ENCODE measurements at places on chromosomes 5 and 9.
A peak's percentile ranks its signal among the peaks of the same experiment; 100 is the strongest.

- DNase-seq, result no peak
These were observed 33.9 kb upstream of the NXNL2 start for GRCh38 chr9:88501086-88501485.

DNA sequence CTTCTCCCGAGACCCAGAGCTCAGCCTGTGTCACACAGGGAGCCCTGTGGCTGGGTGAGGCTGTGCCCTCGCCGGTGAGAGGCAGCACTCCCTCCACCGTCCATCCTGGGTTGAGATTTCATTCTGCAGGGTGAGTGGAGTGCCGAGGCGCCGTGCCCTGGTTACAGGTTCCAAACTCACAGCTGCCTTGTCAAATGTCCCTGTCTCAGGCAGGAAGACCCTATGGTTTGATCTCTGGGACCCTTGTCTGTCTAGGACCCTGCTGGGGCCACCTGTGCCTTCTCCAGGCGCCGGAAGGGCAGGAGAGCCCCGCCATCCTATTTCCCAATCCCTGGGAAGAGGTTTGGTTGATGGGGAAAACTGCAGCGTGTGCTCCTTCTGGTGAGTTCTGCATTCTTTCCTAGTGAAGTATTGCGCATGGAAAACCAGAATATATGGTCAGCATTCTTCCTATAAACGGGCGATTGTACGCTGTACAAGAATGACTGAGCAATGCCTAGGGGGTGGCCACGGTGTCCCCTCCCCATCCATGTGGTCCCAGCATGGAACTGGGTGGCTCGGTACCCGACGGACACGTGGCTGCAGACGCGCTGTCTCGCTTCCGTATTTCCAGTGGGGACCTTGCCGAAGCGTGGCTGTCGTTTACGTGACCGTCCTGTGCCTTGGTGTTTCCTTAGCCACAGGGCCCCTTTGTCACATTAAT lies 95.9 kb upstream of the COL5A1 start:
- DNase-seq, result peak; percentile 85

DNA sequence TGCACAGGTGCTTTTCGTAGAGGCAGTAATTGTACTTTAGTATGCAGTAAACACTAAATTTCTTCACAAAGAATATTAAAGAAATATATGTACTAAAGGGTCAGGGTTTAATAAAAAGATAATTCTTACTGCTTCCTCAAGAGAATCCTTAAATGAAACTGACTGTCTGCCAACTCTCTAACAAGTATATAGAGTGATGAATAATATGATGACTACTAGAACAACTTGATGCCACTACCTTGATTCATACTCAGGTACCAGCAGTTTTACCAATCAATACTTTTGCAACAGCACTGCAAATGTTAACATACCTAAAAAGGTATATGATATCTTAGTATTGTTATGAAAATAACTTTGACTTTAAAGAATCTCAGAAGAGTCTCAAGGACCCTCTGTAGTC lies 3.8 kb downstream of the YIPF5 start:
- DNase-seq, result no peak

DNA sequence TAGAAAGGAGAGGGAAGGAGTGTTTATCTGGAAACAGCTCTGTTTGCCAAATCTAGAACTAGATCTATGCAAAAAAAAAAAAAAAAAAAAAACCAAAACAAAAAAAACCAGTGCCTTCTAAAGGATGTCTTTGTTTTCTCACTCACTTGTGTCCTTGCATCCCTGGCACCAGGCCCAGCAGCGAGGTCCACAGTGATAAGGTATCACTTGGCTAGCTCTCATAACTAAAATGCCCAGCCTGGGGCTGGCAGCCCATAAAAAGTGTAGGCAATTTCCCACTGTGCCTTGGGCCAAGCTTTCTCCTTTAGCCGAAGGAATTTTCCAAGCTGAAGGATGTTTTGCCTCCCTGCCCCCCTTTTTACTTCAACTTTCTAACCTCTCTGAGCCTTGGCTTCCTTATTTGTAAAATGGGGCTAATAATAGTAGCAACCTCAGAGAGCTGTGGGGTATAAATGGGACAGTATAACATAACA lies 20.8 kb downstream of the RGS3 start:
- peak; percentile 59 for DNase-seq

GRCh38 chr5:52925001-52925400 lies 64.2 kb upstream of the ITGA2 start:
- DNase-seq, result no peak

- peak; percentile 46 for DNase-seq
These were observed 282.7 kb downstream of the ENC1 start for GRCh38 chr5:74357827-74358226.

DNA sequence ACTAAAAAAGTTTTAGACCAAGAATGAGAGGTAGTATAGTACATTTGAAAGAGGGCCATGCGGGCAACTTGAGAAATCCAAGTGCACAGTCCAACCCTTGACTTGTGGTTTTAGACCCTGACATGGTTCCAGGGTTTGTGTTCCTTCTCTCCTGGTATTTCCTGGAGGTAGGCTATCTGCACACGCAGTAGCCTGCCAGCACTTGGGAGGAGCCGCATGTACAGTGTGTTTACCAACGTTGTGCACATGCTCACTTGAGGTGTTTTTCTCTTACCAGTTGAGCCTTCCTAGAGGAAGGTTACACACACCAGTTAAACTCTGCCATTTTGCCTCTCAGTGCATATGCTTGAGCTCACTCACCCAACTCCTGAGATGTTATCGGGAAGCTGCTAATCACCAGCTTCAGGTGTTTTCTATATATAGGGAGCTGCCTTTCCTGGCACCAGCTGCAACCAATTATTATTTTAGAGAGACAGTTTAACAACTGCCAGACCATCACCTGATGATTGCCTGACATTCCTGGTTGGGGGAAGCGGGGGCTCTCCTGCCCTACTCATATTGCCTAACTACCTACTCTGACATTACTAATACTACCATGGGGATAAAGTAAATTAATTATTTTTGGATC lies 593.4 kb upstream of the TUSC1 start:
- no peak for DNase-seq

DNA sequence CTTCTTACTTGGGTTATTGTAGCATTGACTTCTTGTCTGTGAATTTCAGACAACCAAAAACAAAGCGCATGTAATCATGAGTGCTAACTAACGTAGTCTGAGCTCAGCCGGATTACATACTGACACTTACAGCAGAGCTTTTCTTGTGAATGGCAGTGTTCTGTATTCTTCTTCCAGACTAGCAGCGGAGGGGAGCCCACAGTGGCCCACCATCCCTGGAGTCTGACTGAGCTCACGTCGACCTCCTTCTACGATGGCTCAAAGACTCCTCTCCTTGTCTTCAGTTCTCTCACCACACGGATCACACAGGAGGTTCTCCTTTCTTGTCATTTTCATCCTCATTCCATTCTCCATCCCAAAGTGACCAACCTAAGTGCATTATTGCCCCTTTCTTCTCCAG lies 211.4 kb downstream of the CHSY3 start:
- DNase-seq, result no peak

DNA sequence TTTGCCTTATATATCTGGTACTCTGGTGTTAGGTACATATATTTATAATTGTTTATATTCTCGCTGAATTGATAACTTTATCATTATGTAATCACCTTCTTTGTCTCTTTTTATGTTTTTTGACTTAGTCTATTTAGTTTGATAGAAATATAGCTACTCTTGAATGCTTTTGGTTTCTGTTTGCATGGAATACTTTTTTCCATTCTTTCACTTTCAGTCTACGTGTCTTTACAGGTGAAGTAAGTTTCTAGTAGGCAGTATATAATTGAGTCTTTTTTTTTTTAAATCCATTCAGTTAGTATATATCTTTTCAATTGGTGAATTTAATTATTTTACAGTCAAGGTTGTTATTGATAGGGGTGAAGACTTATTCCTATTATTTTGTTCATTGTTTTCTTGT lies 131.7 kb downstream of the PSAT1 start:
- DNase-seq, result no peak

DNA sequence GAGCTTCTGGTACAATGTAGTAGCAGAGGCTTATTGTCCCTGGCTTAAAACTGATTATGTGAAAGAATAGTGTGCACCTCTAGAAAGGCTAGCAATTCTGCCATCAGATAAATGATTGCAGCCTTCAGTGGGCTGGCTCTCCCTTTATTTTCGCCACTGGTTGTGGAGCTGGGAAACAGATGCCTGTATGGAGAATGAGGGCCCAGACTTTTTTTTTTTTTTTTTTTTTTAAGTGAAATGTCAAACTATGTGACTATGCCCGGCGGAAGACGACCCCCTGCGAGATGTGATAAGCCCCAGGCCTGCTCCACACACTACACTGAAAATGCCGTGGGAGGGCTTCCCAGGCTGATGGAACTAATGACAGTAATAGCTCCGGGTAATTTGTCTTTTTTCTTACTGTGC lies 28.7 kb downstream of the ISL1 start:
- no peak for DNase-seq

DNA sequence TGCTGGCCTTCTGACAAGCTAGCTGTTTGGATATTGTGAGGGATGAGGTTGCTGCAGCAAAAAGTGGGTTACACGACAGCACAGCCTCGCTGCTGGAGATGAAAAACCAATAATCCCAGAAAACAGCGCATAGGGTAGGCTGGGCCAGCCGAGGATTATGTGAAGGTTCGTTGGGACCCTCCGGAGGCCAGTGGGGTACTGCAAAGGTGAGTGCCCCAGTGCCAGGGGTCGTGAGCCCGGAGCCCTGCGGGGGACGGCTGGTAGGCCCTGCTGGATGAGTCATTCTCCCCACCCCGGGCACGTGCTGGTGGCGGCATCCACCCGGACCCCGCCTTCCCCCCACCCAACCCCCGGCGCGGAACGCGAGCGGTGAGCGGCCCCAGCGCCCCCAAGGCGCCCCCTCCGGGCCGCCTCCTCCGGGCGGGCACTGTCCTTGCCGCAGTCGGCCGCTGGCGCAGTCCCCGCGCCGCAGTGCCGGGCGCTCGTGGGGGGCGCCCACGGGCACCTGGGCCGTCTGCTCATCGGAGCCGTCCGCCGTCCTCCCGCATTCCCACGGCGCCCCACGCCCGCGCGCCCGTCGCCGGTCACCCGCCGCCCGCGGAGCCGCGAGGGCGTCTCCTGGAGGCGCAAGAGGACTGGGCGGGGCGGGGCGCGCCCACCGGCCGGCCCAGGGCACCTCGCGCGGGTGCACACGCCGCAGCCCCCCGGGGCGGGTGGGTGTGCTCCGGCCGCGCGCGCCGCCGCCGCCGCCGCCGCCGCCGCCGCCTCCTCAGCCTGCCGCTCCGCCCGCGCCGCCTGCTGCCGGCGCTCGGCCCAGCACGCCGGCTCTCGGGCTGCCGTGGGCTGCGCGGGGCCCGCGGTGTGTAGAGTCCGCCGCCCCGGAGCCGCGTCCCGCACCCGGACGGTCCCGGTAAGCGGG lies at the start of gene PHF24:
TSS of gene PHF24 (plus strand) at position 794 of the 919 bp plus-strand sequence. CDS start 13,014 bp downstream, outside the sequence.
- peak; percentile 7 for DNase-seq

- DNase-seq, result no peak
These were observed 533.4 kb downstream of the PDE4D start for GRCh38 chr5:59360130-59360555.

DNA sequence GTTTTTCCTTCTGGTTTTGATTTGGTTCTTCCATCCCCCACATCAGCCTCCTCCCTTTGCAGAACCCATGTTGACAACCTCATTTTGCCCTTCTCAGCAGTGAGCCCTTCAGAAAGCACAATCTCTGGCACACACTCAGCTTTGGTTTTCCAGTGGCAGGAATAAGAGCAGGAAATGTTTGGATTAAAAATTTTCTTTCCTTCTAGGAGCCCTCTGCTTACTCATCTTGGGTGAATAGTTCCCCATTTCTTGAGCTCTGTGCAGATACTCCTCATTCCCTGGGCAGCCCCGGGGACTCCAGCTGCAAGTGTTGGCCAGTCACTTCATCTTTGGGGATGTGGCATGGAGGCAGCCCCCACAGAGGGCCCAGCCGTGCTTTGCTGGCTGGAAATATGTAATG lies 170.5 kb downstream of the NR3C1 start:
- DNase-seq, result peak; percentile 46

DNA sequence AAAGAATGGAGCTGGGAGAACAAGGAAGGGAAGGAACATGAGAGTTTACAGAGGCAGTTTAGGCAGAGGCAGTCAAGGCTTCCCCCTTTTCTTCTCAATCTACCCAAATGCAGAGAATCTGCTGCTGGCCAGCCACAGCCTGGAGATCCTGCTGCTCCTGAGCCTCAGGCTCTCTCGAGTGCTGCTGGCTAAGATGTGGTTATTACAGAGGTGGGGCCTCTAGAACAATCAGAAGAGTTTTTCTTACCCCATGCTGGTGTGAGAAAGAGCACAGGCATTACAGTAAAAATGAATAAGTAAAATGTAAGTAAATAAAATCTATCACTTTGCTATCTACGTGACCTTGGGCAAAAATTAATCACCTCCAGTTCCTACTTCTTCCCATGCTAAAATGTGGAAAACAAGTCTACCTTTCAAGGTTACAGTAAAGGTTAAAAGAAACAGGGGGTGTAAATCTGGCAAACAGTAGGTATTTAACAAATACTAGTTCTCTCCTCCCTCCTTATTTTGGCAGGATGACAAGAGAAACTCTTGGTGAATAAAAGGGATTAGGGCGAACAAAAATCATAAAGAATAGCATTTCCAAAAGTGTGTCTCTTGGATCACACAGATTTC lies 31.1 kb downstream of the FBXW11 start:
- peak; percentile 22 for DNase-seq

DNA sequence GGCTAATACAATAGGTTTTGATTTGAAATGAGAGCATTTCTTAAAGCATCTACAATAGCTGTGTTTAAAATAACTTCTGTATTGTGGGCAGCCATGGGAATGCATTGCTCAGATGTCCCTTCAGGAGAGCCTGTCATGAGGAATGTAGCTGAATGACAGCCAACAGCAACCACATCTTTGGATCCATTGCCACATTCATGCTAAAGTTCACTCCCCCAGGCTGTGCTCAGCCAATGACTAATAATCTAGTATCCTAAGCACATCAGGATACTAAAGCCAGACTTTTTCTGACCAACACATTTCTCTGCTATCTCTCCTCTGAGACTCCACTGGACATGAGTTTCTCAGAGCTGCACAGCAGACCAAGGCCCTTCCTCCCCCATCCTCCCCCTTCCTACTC lies 45.5 kb downstream of the HTR1A start:
- DNase-seq, result peak; percentile 7

DNA sequence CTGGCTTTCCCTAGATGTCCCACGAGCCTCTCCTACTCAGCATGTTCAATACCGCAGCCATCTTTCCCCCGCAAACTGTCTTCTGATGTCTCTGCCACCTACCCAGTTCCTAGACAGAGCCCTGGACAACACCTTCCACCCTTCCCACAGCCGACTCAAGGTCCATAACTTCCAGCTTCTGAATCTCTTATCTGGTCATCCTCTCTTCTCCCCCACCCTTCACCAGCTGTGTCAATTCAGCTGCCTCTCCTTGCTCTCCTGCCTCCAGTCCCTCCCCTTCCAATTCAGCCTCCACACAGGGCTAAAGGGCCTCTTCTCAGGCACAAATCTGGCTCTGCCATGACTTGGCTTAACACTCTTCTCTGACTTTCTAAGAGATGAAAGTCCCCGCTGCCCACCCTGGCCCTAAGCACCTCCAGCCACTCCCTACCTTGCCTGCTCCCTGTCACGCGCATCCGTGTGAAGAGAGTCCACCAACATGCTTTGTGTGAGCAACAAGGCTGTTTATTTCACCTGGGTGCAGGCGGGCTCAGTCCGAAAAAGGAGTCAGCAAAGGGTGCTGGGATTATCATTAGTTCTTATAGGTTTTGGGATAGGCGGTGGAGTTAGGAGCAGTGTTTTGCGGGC lies 25.2 kb downstream of the AQP7 start:
- DNase-seq, result no peak

GRCh38 chr5:173915310-173916014 lies 27.3 kb downstream of the CPEB4 start:
- DNase-seq, result no peak
